ENCODE measurements at places on chromosomes 3 and 15.

- no peak for DNase-seq
Measured at GRCh38 chr3:58799271-58799670, 132.7 kb upstream of the FAM3D start.

DNA sequence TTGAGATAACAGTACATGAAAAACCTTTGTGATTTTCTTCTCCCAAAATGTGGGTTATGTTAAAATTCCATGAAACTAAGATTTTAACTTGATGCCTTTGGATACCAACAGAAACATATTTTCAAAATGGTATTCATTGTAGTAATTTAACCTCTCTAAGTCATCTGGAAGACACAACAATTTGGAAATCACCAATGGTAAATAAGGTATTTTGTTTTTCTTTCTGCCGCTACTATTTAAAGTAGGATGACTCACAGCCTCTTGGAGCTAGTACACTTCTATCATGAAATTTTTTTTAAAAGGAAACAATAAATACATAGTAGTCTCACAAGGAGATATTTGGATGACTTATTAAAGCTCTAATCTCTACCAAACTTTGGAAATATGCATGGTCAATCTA lies 291.6 kb upstream of the VEPH1 start:
- DNase-seq = peak; percentile 74

DNA sequence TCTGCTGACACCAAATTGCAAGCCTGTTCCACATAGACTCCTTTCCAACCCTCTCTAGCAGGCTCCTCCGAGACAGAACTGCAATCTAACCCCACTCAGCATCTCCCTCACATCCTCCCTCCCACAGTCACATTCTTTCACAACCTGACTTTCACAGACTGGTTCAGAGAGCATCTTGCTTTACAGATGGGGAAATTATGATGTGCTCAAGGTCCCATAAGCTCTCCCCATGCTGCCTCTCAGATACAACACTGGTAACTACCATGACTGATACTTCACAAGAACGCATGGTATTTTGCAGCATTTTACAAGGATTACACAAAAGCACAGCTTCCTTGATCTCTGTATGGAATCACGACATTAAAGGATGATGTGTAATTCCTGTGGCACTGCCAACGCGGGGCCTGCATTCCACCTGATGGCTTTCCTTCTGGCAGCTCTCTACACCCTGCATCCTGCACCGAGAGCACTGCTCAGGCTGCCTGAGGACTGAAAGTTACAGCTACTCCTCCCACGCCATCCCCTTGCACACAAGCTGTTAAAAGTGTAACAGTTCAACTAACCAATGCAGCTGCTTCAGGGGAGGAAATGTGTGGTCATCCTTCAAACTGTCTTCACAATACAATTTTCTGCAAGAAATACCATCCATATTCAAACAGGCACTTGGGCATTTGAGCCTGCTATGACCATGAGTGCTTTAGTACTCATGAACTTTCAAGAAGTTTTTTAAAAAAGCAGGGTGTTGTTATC lies 27.6 kb downstream of the TBC1D2B start:
- DNase-seq = peak; percentile 90

GRCh38 chr3:37494216-37494615 lies 319.8 kb upstream of the LRRFIP2 start:
- DNase-seq = peak; percentile 45

- DNase-seq = peak; percentile 91
Measured at GRCh38 chr15:66842710-66843441, 140.8 kb downstream of the SMAD6 start.

GRCh38 chr15:75695634-75696310 lies 16.9 kb downstream of the CSPG4 start:
- no peak for DNase-seq

- no peak for DNase-seq
Measured at GRCh38 chr15:25838191-25838870, 24.8 kb downstream of the ATP10A start.

Data from GM23248 (cell line).